ENCODE measurements at places on chromosomes 13 and 19.
A peak's percentile ranks its signal among the peaks of the same experiment; 100 is the strongest.

DNA sequence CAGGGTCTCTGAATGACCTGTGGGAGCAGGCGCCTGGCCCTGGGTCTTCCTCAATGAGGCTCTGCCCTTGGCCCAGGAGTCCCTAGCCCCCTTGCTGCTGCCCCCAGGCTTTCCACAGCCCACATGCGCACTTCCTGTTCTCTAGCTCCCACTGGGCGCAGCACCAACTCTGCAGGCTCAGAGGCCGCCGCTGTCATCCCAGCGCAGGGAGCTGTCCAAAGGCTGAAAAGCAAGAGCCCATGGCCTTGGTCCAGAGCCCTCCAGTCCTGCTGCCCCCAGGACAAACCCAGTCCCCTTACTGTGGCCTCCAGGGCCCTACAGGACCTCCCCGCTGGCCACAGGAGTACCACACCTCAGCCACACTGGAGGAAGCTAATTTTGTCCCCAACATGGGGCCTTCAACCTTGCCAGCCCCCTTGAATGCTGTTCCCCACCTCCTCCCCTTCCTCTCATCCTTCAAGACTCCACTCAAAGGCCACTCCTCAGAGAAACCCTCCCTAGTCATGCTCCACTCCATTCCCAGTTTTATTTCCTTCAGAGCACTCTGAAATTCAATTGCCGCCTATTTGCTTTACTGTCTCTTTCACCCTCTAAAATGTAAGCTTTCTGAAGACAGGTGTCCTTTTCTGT lies 8.0 kb upstream of the POU2F2 start:
- DNase-seq: no peak

DNA sequence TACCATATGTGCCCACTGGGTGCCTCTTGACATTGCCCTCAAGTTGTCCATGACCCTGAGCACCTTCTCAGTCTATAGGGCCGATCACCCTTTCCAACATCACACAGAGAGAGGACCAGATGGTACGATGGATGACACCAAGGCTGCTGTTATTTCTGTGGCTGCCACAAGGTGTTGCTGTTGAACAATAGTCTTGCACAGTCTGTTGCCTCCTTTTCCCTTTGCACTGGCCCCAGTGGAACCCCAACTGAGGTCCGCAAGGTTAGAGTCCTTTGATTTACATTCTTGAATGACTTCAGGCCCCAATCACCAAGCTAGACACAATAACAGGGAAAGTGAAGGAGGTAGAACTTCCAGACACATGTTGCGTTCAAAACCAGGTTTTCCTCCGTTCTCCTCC lies 52.0 kb downstream of the TINCR start:
- DNase-seq: no peak

DNA sequence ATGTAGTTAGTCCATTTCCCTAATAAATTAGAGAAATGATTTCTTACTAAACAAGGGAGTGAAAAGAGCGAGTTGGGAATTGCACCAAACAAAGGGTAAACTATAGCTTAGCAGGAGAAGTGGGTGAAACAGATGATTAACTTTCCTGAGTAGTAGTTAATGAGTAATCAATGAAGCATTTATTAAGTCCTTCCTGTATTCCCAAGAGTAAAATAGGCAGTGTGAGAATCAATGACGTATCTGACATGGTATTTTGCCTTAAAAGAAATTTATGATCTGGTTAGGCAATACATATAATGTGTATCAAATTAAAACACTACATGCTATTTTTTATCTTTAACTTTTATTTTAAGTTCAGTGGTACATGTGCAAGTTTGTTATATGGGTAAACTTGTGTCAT lies 142.8 kb downstream of the KLF5 start:
- no peak for DNase-seq

DNA sequence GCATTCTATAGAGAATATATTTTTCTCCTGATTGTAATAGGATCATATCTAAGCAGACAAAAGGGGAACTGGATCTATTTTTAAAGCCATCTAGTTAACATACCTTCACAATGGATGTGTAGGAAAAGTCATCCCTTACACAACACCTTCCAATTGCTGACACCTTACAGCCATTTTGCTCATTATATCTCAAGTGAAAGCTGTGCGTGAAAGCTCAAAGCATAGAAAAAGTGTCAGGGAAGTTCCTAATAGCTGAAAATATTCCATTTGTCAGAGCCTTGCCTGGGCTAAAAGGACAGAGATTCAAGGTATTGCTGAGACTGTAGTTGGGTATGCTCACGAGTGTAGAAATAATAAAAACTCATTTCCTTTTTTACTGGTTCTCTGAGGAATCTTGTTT lies 340.6 kb upstream of the KLHL1 start:
- no peak for DNase-seq

- DNase-seq: no peak
Observed at GRCh38 chr13:104140552-104140951, 1074.3 kb upstream of the SLC10A2 start.

GRCh38 chr13:51721496-51721895 lies 82.5 kb downstream of the DHRS12 start:
- no peak for DNase-seq

DNA sequence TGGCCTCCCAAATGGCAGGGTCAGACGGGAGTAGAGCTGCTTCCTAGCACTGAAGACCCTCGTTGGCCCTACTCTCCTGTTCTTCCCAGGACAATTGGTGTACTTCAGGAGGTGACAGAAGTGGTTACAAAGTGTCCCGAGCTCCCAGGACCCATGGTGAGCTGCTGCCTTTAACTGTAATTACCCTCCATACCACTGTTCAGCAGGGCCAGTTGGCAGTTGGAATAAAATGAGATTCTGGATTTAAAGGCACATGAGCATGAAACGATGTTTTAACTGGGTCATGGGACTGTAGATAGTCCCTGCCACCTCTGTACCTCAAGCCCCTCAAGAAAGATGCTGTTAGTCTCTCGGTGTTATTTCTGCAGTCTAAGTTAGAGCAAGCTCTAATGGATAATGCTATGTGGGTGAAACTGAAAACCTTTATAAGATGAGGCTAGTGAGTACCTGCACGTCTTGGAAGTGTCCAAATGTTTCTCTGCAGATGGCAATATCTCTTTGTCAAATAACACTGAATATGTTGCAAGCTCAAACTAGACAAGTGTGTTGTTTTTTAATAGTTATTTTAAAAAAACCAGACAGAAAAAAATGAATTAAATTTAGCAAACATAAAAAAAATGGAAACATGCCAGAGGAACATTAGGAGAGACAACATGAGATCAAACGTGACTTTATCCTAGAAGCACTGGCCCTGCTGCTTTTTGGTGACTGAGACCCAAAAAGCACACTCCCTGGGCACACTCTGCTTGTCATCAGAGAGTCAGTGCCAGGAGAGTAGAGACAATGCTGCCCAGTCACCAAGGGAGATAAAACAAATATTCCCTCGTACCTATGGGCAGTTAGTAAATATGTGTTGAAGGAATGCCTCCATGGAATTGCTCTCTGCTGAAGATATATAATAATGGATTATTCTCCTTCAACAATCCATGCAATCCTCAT lies 266.3 kb downstream of the LMO7 start:
- no peak for DNase-seq

- DNase-seq: no peak
Observed at GRCh38 chr13:90768116-90768515, 579.4 kb upstream of the MIR17HG start.

DNA sequence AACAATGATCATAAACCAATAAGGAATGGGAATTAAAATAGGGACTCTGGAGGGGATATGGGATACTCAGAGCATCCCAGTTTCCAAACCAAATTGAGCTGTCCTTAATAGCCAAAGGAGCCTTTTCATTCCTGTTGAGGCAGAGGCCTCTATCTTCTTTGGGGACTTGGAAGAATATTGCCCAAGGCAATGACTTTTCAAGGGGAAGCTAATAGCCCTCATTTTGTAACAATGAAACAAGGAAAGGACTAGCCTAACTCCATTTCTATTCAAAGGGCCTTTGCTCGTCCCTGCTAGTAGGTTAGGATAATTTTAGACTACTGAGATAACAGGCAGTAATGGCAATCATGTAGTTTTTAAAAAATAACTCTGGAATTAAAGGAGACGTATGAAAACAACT lies 789.8 kb upstream of the SLITRK5 start:
- DNase-seq: no peak

DNA sequence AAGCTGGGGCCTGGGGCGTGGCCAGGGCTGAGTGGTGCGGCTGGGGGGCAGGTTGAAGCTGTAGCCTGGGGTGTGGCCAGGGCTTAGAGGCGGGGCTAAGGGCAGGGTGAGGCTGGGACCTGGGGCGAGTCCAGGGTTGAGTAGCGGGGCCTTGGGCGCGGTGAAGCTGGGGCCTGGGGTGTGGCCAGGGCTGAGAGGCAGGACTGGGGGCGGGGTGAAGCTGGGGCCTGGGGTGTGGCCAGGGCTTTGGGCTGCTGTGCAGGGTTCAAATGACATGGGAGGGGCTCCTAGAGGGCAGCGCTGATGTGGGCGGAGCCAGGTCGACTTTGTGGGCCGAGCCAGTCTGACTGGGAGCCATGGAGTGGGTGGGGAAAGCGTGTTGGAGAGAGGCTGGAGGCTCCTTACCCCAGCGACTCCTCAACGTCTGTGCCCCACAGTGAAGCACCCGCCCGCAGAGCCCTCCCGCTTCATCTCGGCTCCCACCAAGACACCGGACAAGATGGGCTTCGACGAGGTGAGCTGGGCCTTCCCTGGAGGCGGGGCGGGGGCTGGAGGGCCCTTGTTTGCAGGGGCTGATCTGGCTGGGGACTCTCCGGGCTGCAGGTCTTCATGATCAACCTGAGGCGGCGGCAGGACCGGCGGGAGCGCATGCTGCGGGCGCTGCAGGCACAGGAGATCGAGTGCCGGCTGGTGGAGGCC lies 21.5 kb downstream of the COLGALT1 start:
- no peak for DNase-seq

- DNase-seq: no peak
Observed at GRCh38 chr19:36196249-36196648, 18.2 kb downstream of the ZNF565 start.

GRCh38 chr19:28905996-28906395 lies 307.0 kb downstream of the UQCRFS1 start:
- no peak for DNase-seq

GRCh38 chr13:57630661-57631595 lies 616 bp upstream of the PCDH17 start:
- no peak for DNase-seq

GRCh38 chr13:31919971-31920726 lies 111.4 kb upstream of the FRY start:
- DNase-seq: no peak

DNA sequence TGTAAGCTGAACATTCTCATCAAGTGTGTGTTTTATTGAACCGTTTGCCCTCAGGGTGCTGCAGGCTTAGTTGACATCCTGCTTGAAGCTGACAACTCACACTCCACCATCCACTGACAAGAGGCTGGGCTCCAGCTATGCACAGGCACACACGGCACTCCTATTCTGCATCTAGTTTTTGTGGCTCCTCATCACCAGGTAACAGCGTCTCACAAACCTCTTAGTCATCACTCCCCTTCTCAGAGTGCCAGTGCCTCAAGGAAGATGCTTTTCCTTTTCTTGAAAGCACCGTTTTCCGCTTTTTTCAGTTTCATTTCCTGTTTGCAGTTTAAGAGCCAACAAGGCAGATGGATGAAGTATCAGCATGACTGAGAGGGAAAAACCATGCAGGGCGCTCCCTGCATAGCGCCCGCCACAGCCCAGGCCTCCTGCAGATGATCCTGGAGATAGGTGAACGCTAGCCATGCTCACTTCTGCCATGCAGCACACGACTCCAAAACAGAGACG lies 491.2 kb downstream of the COG6 start:
- peak; percentile 34 for DNase-seq

DNA sequence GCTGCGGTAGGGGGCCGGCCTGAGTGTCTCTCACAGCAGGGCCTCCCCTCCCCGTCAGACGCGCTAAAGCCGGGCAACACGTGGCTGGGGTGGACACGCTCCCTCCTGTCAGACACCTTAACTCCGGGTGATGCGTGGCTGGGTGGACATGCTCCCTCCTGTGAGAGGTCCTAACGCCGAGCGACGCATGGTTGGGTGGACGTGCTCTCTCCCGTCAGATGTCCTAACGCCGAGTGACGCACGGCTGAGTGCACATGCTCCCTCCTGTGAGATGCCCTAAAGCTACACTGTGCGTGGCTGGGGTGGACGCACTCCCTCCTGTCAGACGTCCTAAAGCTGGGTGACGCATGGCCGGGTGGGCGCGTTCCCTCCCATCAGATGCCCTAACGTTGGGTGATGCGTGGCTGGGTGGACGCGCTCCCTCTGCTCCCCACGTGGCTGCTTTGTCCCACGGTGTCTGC lies 126.1 kb upstream of the MCF2L start:
- no peak for DNase-seq

- no peak for DNase-seq
Observed at GRCh38 chr13:37529751-37530385, 68.7 kb downstream of the POSTN start.

DNA sequence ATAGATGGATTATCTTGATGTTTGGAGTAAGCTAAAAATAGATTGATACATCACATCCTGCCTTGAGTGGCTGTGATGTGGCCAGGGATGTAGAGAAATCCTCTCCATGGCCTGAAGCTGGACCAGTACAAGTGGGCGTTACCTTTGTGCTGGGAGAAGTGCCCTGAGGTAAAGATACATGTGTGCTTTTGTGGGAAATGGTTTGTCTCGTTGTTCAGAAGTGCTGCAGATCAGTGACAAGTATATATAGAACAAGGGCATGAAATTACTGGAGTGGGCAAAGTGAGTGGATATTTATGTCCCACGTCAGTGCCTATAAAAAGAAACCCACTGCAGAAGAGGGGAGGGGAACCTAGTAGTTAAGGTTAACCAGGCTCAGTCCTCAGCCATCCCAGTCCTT lies 12.2 kb upstream of the ZNF304 start:
- DNase-seq: no peak

GRCh38 chr13:33863188-33863789 lies 45.3 kb downstream of the RFC3 start:
- DNase-seq: no peak

GRCh38 chr13:27461940-27462584 lies 11.7 kb upstream of the MTIF3 start:
- no peak for DNase-seq

DNA sequence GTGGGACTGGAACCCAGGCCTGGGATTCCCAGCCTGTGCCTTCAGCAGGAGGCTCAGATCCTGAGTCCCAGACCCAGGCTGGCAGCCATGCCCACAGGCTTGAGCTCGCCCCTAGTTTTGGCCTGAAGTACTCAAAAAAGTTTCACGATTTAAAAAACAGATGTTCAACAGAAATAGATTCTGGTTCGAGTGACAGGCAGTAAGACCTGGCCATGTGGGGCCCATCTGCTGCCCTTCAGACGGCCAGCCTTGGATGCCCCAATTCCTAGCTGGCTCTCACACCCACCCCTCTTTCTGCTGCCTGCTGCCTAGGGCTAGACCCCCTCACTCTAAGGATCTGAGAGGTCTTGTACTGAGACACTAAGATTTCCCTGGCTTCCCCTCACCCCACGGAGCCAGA lies 2.8 kb upstream of the DMPK start:
- DNase-seq: no peak

DNA sequence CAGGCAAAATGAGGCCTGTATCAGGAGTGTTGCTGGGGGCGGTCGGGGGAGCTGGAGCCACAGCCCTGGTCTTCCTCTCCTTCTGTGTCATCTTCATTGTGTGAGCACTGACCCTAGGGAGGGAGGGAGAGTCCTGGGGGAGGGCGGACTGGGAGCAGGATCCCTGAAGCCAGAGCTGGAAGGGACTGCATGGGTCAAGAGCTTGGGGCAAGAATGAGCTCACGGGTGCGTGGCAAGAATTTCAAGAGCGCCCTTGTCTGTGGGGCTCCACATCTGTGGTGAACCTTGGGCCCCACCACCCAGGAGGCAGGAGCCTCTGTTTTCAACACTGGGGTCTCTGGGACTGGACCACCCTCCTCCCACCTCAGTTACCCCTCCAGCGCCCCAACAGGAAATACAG lies 4.7 kb downstream of the SIGLEC7 start:
- no peak for DNase-seq

GRCh38 chr19:49229416-49229815 lies 71.8 kb downstream of the TRPM4 start:
- DNase-seq: no peak
